ENCODE measurements at places on chromosomes 1 and 21.

DNA sequence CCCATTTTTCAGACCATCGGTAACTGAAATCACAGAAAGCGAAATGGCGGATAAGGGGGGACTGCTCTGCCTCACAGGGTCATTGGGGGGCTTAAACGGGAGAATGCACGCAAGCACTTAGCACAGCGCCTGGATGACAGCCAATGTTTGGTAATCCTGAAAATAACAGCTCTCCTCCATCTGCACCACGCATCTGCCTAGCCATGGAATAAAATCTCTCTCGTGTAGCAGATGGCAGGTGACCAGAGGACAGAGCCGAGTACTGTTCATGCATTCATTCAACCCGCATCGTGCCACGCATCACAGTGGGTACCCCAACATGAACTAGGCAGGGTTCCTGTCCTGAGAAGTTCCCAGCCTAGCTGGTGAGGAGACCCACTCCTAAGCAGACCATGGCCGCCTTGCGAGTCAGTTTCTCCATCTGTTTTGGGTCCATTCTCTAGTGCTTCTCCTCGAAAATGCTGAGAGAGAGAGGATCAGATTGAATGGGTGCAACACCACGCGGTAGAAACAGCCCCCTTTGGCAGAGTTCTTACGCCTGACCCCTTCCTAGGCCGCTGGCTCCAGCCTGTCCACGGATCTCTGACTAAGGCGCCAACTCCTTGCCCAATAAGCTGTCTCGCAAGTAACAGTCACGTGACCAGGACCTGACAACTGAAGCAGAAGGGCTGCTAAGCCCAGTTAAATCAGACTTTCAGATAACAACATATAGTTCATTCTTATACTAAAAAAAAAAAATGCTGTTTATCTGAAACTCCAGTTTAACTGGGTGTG is 7.3 kb downstream of the SLC1A7 start:
- DNase-seq, result no peak

GRCh38 chr1:21182181-21182731 is 5.6 kb upstream of the EIF4G3 start:
- DNase-seq, result no peak

GRCh38 chr1:93699503-93700168 is 18.0 kb upstream of the BCAR3 start:
- no peak for DNase-seq

GRCh38 chr1:246824541-246824940 is 100.3 kb downstream of the SCCPDH start:
- no peak for DNase-seq

DNA sequence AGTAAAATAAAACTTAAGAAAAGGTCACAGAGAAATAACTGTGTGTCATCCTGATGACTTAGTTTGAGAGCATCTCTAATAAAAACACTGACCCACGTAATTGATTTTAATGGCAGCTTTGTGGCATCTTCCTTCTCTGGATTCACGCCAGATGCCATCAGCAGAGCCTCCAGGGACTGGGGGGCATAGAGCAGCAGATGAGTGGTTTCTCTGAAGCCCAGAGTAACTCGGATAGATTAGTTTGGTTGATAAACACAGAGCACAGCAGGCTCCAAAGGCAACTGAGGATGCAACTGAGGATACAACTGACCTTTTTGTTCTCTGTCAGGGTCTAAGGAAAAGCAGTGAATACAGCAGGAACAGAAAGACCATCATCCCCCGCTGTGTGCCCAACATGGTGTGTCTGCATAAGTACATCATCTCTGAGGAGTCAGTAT is 180.8 kb downstream of the RPS6KC1 start:
- DNase-seq, result no peak

DNA sequence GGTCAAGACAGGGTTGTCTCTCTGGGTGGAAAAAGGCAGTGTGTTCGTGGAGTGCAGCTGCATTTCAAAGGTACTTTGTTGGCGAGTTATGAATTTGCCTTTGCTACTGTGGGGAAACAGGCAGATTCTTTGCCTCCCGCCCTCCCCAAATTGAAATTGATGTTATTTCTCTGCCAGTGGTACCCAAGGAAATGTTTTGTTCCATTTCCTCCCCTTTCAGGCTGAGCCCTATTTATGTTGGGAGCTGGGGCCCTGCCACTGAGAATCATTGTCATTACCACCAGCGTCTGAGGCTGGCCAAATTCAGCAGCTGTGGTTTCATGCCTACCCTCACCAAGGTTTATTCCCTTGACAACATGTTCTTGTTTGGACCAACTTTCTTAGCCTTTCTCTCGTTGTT is 48.5 kb upstream of the OLIG2 start:
- DNase-seq, result no peak

DNA sequence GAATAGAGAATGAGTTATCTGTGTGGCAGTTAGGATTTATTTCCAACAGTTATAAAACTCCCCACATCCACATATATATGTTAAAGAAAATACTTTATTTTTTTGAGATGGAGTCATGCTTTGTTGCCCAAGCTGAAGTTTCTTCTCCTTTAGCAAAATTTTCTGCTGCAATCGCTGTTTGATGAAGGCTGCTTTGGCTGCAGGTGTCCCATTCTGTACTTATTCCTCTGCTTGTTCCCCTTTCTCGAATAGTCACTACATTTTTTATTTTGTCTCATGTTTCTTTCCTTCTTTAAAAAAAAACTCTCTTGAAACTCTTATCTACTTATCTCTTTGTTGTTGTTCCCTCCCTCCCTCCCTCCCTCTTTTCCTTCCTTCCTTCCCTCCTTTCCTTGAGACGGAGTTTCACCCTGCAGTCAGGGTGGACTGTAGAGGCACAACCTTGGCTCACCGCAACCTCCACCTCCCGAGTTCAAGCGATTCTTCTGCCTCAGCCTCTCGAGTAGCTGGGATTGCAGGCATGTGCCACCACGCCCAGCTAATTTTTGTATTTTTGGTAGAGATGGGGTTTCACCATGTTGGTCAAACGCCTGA is 10.6 kb downstream of the OR2W3 start:
- DNase-seq, result no peak

DNA sequence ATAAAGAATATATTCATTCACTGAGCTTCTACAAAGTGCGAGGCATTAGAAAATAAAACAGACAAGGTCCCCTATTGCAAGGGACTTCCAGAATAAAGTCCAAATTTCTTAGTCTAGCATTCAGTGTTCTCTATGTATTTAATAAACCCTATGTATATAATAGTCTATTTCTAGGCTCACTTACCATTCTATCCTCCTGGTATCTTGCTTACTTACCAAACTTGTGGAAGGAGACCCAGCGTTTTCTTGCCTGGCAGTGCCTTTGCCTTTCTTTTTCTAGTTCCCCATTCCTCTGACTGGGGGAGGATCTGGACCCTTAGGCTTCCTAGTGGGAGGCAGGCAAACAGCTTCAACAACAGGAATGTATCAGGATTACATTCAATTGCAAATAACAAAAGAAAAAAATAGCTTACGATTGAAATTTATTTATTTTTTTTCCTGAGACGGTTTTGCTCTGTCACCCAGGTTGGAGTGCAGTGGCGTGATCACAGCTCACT is 690 bp upstream of the RNF19B start:
- DNase-seq, result no peak

DNA sequence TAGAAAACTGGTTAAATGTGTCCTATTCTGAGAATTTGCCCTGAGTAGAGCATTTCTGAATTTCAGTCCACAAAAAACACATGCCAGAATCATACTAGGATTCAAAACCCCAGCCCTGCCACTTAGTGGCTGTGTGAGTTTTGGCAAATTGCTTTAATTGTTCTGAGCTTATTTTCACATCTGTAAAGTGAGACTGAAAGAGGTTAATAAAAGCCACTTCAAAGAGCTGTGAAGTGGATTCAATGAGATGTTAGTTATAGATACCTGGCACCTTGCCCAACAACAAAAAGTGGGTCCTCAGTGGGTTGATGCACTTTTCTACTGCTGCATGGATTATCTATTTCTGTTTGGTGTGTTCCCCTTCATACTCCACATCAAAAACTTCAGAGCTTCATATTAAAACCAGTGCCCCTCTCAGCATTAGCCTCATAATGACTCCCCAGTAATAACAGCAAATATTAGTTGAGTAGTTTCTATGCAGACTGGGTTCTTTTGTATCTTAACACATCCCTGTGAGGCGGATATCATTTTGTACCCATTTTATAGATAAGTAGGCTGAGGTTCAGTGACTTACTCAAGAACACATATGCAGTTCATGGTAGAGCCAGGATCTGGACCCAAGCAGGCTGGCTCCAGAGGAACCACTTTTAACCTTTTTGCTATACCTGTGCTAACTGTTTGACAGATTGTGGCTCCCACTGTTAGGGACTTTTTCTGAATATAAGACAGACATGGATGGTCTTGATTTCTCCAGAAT is 14.2 kb upstream of the ADORA3 start:
- DNase-seq, result peak; percentile 45

GRCh38 chr21:33039536-33039935 is 13.8 kb downstream of the OLIG2 start:
- no peak for DNase-seq

DNA sequence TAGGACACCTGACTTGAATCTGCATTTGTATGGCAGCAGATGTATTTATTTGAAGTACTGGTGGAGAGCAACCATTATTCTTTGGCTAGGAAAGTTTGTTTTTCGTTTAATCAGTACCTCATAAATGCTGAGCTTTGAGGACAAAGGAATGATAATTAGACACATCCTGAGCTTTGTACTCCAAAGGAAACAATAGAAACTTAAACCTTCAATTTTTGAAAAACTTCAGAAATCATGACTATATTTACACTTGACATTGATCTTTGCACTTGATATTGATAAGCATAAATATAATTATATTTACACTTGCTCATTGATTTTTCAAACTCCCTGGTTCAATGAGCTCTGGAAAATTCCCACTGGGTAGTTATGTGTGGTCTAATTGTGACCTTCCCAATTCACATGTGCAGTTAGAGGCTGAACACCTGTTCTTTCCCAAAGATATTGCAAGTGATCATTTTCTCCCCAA is 10.7 kb downstream of the PATJ start:
- DNase-seq, result no peak

GRCh38 chr1:44243782-44244495 is 30.7 kb downstream of the DMAP1 start:
- DNase-seq, result no peak

DNA sequence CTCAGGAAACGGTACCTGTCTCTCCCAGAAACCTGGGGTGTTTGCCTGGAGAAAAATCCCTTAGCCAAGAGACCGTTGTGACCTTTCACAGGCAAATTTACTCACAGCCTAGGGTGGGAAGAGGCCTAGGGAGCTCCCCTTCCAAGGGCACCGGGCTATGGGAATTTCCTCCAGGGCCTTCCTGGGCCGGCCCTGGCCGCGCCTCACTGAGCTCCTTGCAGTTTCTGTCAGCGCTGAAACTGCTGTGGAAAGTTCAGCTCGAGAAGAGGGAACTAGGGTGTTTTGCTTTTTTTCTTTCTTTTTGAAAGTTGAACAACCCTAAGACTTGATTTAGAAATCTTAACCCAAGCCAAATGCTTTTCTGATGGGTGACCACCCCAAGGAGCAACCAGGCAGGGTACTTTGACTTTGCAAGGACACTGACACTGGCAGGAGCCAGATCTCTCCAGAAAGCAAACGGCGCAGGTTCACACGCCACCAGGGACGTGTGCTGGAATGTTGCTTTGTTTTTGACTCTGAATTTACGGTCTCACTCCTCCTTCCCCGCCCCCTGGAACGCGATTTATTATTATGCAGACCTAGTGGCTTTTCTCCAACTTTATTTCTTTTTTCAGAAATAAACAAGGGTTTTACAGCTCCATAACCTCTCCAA is 229.6 kb upstream of the JUN start:
- DNase-seq, result no peak

- DNase-seq, result peak; percentile 68
Observed at GRCh38 chr1:19353596-19353995, 41.5 kb downstream of the SLC66A1 start.

GRCh38 chr1:15207031-15207828 is 39.8 kb upstream of the FHAD1 start:
- no peak for DNase-seq

DNA sequence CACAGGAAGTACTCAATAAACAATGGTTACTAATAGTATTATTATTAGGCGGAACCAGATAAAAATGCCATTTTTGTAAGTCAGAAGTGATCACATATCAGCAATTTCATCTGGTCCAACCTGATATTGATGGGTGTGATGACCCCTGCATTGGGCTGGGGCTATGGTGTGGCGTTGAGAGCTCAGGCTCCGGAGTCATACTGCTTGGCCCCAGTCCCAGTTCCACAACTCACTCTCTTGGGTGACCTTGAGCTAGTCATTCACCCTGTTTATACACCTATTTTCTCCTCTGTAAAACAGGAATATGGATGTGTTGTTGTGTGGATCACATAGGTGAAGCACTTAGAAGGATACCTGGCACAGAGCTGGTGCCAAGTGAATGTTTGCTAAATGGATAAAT is 229.4 kb upstream of the POU3F1 start:
- DNase-seq, result no peak

DNA sequence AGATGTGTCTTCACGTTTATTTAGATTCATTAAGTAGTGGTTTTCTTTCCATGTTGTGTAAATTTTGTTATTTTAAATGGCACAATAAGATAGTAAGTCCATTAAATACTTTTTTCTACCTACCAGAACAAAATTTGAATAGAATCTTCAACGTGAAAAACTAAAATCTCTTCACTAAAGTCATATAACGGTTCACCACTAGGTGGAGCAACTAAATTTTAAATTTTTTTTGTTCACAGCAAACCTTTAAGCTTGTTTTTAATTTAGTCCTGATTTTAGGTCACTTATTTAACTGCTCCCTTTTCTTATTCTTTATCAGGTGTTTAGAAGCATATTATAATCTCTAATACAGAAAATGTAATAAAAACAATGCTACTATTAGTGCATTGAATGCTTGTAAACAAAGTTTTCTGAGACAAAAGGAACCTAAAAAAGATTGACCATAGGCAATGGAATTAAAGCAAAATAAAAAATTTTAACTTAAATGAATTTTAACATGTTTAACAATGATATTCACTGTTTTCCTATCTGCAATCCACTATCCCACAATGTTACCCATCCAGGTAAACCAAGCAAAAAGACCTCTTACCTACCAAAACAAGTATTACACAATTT is 28.3 kb upstream of the PKN2 start:
- no peak for DNase-seq

GRCh38 chr1:62905872-62906271 is 121.9 kb downstream of the ATG4C start:
- no peak for DNase-seq

- DNase-seq, result no peak
Observed at GRCh38 chr1:106817575-106817974, 238.9 kb upstream of the PRMT6 start.
